COLO829 (cell line): ENCODE measurements at places on chromosomes 7 and 10.

DNA sequence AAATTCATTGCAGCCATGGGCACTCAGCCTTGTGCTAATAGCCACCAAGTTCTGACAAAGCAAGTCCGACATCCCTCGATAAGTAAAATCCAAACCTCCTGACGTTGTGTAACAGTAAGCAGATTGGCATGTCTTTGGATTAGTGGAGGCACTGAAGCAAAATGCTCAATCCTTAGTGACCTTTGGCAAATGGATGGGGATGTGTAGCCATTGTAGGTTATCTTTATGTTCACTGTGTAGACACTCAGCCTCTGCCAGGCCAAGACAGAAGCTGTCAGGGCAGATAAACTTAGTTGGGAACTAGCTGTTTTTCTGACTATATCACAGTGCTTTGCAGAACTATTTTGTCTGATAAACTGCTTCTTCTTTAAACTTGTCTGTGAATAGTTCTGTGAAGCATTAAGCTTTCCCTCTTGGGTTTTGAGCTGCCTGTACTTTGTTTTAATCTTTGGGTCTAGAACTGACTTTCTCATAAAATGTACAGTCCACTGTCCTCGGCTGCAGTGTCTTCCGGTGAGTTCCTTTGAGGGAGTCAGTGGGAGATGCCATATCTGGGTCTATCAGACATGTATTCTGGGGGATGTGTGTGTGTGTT, 220.8 kb downstream of the LRMDA start:
- DNase-seq, result no peak

DNA sequence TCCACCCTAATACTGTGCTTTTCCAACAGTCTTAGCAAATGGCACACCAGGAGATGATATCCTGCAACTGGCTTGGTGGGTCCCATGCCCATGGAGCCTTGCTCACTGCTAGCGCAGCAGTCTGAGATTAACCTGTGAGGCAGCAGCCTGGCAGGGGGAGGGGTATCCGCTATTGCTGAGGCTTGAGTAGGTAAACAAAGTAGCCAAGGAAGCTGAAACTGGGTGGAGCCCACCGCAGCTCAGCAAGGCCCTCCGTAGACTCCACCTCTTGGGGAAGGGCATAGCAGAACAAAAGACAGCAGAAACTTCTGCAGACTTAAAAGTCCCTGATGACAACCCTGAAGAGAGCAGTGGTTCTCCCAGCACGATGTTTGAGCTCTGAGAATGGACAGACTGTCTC, 399.0 kb downstream of the CCSER2 start:
- no peak for DNase-seq

DNA sequence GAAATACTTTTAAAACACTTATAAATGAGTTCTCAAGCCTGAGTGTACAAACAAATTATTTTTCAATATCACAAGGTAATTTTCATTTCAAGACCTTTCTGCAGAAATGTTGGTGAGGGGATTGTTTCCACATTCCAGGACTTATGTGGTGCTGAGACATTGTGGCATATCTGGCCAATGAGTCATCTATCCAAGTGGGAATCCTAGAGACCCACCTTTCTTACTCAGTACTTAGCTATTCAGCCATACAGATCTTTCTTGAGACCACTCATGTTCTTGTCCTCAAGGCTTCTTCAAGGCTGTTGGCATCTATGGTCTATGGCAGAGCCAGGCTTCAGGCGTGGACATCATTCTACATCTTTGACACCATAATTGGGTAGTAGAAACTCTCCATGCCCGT, 225.4 kb downstream of the DKK1 start:
- DNase-seq, result no peak

- no peak for DNase-seq
These were observed at the start of gene STAMBPL1 for GRCh38 chr10:88879534-88880281. TSS of gene STAMBPL1 (plus strand) at chr10:88880245. CDS start at chr10:88901709, 21,464 bp downstream.

DNA sequence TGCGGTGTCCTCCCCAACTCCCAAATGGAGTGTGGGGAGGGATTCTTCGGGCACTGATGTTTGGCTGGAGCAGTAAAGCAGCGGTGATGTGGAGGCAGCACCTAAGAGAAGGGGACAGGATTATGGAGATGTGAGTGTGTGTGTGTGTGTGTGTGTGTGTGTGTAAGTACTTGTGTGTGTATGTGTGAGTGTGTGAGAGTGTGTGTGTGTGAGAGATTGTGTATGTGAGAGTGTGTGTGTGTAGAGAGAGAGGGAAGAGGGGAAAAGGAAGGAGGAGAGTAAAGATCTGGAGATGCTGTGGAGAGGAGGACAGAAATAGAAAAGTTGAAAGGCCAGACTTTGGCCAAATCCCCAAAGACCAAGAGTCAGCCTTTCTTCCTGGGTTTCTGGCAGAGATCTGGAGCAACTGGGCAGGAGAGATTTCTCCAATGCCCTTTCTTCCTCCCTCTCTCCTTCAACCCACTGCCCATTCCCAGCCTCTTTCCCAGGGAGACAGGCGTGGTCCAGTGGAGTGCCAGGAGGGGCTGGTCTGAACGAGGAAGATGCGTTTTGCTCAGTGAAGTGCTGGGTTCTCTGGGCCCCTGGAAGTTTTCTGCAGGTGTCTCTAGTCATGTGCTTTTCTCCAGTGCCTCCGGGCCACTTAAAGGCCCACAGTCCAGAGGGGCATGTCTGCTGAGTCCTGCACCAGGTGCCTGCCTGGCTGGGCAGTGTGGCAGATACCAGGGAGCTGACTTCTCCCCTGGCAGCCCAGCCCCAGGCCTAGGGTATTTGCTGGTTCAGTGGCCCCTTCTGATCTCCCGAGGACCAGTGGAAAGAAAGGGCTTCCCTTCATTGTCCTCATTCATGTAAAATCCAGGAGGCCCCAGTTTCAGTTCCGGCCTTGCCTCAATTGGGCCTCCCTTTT, 60.5 kb downstream of the HK1 start:
- DNase-seq, result no peak

- DNase-seq, result no peak
These were observed 15.0 kb downstream of the UROS start for GRCh38 chr10:125808047-125808446.

DNA sequence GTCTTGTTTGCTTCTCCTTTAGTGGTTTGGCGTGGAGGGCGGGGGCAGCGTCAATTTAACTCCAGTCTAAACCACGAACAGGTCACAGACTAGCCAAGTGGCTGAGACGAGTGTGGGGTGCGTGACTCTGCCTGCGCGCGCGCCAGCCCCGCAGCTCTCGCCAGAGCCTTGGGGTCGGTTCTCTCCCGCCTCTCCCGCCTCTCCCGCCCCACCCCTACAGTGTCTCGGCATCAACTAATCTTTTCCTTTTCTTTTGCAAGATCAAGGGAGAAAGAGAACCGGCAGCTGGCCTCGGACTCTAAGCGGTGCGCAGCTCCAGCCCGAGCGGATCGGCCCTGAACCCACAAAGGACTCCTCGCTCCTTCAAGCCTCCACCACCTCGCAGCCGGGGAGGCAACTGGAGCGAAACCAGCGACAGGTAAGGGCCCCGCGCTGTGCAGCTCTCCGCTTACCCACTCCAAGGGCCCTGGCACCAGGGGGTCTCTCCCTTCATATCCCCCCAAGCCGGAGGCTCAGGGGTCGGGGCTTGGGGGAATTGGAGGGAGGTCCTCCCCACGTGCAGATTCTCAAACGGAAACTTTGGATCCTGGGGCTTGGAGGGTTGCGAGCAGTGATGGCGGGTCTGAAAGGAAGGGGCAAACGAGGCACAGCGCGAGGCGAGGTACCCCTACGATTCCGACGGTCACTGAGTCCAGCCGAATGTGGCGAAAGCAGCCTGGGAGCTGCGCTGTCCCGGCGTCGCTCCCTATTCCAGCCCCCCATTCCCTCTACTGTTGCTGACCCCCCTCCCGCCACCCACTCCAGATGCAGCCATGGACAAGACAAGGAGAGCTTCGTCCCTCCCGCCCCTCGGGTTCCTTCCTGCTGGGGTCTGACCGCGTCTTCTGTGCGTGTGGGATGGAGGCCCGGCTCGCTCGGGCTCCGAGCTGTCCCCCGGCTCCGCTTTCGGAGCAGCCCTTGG, 829 bp downstream of the CHRM2 start:
- DNase-seq, result no peak

- DNase-seq, result no peak
These were observed 15.6 kb upstream of the FXYD4 start for GRCh38 chr10:43355749-43356371.

- no peak for DNase-seq
These were observed 104.9 kb downstream of the CDK6 start for GRCh38 chr7:92731335-92732063.

- DNase-seq, result no peak
These were observed 33.0 kb downstream of the TMEM106B start for GRCh38 chr7:12244129-12244528.

- no peak for DNase-seq
These were observed 46.1 kb upstream of the APBB1IP start for GRCh38 chr10:26391701-26392695.

GRCh38 chr7:132825222-132825621, 249.0 kb upstream of the PLXNA4 start:
- no peak for DNase-seq

DNA sequence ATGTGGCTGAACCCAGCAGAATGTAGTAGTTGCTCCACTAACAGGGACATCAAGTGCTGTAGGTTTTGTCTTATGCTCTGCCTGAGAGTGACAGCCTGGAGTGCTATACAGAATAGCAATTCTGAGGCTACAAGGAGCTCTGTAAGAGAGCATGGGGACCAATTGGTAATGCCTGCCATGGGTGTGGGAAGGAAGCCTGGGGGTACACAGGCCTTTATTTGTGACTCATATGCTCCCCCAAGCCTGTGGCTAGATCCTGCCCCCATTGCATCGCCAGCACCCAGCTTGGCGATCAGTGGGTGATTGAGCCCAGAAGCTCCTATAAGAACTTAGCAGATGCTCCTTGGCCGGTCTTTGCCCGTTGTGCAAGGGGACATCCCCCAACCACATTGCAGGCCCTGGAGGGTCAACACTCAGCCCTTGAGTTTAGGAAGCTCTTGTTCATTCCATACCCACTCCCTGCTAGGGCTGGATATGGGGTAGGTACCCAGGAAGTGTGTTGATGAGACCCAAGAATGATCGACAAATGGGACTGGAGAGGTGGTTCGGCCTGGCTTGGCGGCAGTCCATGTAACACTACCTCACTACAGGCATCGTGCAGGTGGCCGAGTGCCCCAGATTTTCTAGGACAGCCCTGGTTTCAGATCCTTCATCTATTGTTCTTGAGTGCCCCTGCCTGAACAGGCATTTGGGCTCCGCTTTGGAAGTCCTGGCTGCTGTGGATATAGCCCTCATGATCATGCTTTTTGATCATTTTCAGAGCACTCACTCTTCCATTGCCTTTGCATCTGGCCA, 37.7 kb downstream of the ZMIZ1 start:
- DNase-seq, result no peak

- no peak for DNase-seq
These were observed at the start of gene PHYHIPL for GRCh38 chr10:59176241-59177030. TSS of gene PHYHIPL (plus strand) at chr10:59176643. CDS start at chr10:59176854, 211 bp downstream.

- no peak for DNase-seq
These were observed 46.3 kb downstream of the GCC1 start for GRCh38 chr7:127539116-127539515.

- no peak for DNase-seq
These were observed 25.9 kb upstream of the PTPRN2 start for GRCh38 chr7:158613481-158613880.

- peak; percentile 44 for DNase-seq
These were observed 20.6 kb upstream of the VPS41 start for GRCh38 chr7:38929460-38930171.

- no peak for DNase-seq
These were observed 381.9 kb upstream of the SEMA3C start for GRCh38 chr7:81300753-81301152.

DNA sequence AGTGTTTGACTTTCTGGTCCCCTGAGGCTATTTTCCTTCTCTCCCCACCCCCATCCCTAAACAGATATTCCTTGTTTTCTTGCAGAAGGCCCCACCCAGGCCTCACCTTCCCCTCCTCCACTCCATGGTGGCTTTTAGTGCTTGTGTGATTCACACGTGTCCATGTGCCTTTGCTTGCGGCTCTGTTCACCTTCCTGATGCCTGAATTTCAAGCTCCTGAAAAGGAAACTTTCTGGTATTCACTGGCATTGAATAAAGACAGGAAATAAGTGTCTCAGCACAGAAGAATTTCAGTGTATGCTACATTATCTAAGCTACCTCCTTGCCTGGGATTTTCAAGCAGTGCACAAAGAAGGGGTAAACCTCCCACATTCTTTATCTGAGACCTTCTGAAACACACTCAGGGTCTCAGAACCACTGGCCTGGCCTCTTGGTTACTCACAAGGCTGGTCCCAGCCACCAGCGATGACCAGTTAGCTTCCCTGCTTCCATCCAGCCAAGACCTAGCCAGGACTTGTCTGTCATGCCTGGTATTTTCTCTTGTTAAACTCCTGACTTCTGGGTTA, 17.2 kb upstream of the UBE2H start:
- DNase-seq, result peak; percentile 98

DNA sequence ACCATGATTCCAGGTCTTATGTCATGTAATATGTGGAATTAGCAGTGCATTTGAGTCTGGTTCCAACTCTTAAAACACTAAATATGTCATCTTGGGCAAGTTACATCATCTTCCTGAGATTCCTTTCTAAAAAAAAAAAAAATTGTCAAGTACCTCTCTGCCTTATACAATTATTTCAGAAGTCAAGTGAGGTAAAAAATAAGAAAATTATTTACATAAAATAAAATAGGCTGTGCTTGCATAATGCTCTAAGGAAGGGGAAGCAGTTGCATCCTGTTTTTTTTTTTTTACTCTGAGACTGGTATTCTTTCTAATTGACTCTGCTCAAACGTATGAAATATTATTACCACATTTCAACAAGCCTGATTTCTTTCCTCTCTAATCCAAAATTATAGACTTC, 55.1 kb upstream of the SEMA3A start:
- no peak for DNase-seq

- no peak for DNase-seq
These were observed 98.4 kb upstream of the GJD4 start for GRCh38 chr10:35506741-35507140.

DNA sequence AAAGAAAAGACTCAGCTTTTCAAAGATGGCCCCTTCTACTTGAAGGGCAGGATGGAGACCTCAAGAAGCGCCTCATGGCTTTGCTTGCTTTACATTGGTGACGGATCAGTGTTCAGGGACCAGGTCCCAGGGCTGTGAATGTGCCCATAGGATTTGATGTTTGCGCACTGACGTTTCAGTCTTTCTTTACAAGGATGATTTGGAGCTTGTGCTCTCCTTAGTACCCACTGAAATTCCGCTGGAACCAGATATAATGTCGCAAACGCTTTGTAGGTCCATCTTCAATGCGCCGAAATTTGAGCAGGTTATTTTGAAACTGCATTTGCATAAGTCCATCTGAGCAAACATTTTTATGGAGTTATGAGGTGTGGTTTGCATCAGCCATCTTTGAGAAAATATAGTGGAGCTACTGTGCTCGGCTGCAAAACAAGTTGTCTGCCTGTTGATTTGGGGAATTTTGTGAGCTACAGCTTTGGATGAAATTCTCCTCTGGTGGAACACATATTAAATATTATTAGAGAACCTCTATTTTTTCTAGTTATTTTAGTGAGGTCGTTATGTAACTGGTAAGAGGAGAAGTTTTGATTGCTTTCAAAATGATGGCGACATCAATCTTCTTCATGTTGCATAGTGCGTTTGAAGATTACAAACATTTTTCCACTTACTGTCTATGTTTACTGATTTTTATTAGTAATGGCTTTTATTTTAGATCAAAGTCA, 2.4 kb downstream of the RBM20 start:
- DNase-seq, result no peak
